ENCODE measurements at places on chromosomes 13 and 19.

DNA sequence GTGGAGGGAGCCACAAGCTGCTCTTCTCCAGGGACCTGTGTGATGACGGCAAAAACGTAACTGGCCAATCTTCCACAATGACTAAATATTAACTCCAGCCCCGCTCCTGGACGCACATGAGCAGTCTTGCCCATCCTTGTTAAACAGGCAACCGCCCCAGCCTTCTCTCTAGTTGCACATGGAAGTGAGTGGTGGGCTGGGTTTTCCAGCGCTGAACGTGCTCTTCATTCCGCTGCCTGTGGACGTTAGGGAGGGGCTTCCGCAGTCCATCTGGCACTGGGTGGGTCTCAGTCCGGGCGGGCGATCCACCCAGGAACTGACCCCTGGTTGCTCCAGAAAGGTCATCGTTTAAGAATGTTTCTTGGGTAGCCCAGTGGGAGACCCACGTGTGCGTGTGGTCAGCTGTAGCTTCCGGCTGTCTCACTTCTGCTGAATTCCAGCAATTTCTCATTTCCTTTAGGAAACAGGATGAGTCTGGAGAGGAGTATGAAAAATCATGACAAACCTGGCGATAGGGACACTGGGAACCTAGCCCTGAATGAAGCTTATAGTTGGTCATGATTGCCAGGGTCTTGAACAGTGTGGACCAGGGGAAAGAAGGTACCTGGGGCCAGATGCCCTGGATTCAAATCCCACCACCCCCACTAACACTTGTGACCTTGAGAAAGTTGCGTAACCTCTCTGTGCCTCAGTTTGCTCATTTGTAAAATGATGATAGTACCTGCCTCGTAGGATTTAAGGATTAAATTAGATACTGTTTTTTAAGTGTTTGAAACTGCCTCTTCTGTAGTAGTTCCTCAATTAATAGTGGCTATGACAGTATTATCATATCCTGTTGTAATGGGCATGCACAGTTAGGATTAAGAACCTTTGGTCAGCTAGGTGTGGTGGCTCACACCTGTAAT is 92.6 kb downstream of the SIPA1L3 start:
- DNase-seq: no peak

GRCh38 chr13:75165543-75166230 is 316.3 kb downstream of the TBC1D4 start:
- DNase-seq: no peak

DNA sequence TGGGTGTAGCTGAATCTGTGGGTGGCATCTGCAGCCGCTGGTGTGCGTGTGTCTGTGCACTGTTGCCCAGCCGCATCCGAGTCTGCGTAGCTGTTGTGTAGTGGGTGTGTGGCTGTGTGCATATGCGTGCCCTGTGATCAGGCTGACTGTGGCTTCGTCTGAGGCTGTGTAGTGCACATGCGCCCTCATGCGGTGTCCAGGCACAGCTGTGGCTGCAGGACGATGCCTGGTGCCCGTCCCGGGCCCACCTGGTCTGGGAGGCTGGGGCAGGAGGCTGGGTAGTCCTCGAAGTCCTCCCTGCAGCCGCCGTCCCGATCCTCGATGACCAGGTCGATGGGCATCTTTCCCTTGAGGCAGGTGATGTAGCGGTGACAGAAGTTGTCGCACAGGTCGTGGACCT is 4.9 kb downstream of the MEIS3 start:
- peak; percentile 21 for DNase-seq

GRCh38 chr19:16626796-16627192 is 1.2 kb downstream of the MED26 start:
- DNase-seq: no peak

- DNase-seq: no peak
Observed at GRCh38 chr19:16462757-16463250, 9.0 kb downstream of the EPS15L1 start.

DNA sequence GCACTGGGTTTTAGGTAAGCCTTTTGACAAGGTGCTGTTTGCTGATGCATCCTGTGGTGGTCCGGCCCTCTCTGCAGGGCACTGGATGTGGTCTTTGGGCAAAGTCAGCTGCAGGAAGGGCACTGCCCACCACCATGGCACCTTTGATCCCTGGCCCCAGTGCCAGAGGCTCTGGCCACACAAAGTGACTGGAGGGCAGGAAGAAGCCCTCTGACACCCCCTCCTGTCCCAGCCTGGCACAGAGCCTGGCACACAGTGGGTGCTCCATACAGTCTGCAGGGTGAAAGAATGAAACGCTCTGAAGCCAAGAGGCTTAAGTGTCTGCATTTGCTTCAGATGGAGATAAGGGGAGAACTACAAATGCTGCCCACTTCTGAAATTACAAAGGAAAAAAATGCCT is 47.6 kb upstream of the CNMD start:
- DNase-seq: peak; percentile 49

GRCh38 chr19:13104360-13104847 is 1.7 kb upstream of the LYL1 start:
- DNase-seq: no peak

DNA sequence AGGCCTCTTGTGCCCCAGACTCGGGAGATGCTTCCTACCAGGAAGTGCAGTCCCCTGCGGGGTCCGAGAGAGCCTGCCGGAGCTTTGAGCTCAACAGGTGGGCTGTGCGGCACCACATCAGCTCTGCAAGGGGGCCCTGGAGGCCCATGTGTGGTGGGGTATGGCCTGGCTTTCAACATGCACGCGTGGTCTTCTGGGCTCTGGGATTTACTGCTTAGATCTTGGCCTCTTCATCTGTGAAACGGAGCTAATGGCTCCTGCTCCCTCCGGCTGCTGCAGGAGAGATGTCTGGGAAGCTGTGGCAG is 18.0 kb downstream of the NDUFB7 start:
- no peak for DNase-seq

GRCh38 chr13:32587011-32587810 is 959 bp downstream of the PDS5B start:
- peak; percentile 46 for DNase-seq

GRCh38 chr19:15180451-15181390 is 20.1 kb downstream of the NOTCH3 start:
- DNase-seq: peak; percentile 75

DNA sequence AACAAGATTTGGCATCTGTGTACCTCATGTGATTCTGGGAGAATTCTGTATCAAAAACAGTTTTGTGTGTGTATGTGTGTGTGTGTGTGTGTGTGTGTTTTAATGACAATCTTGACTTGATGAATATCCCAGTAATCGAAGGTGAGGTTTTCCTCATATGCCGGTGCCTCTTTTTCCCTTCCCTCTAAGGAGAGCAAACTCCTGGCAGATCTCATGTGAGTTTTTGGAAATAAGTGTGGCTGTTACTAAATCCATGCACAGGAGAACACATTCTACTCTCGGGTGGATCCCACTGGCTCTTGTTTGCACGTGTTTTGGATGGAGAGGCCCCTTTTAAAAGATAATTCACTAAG is 29.0 kb upstream of the CEBPG start:
- DNase-seq: no peak

- DNase-seq: no peak
Observed at GRCh38 chr13:31351376-31351775, 151.6 kb downstream of the B3GLCT start.

DNA sequence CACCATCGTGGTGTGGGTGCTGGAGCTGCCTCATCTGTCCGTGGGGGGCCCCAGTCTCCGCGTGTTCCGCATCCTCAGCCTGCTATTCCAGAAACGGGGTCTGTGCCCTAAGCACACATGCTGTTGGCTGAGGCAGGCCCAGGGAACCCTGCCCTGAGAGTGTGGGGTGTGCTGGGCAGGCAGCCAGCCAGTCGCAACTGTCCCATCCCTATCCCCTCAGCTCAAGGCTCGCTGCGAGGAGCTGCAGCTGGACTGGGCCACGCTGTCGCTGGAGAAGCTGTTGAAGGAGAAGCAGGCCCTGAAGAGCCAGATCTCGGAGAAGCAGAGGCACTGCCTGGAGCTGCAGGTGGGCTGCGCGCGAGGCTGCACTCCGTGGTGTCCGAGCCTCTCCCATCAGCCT is 21.9 kb downstream of the PLEKHJ1 start:
- no peak for DNase-seq

DNA sequence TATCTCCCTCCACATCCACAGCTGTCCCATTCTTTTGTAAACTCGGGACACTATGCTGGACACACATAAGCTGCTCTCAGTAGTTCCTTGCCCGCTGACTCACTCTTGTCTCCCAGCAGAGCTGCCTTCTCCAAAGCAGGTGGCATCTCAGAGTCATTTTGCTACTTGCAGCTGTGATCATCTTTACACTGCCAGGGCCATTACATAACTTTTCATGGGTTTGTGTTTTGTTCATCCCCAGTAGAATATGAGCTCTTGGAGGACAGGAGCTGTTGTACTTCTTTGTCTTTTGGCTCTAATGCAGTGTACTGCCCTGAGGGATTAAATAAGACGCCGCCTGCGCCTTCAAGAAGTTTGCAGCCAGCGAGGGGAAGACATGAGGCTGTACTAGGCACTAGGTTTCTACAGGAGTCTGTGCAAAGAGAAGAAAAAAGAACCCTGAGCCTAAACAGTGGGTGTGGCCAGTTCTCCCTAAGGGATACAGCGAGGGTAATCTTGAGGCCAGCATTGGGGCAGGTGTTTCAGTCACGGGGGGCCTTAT is 40.8 kb upstream of the GPR183 start:
- DNase-seq: no peak

- DNase-seq: no peak
Observed at GRCh38 chr19:54136086-54136863, 1.3 kb upstream of the CNOT3 start.

GRCh38 chr19:39032063-39032918 is at the start of gene FBXO27:
Gene FBXO27 (minus strand): TSS chr19:39032549. CDS start chr19:39032227, 322 bp downstream.
- DNase-seq: peak; percentile 95

- DNase-seq: no peak
Observed at GRCh38 chr13:98143601-98144026, 720 bp downstream of the FARP1 start.

GRCh38 chr13:70694996-70695715 is 586.9 kb upstream of the KLHL1 start:
- DNase-seq: no peak

DNA sequence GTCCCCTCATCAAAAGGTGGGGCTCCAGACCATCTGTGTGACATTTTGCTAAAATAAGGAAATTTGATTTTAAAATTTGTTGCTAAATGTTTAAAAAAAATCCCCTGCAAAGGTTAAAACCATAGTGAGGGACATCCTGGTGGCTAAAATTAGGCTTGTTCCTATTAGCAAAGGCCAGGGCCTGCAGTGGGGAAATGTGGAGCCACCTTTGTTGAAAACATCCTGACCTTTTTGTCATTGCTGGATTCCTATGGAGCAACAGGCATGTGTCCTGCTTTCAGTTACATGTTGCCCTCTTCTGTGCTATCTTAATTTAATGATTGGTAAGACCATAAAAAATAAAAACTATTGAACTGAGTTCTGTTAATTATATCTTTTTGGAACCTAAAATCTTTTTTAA is 524.3 kb downstream of the KCTD12 start:
- no peak for DNase-seq

DNA sequence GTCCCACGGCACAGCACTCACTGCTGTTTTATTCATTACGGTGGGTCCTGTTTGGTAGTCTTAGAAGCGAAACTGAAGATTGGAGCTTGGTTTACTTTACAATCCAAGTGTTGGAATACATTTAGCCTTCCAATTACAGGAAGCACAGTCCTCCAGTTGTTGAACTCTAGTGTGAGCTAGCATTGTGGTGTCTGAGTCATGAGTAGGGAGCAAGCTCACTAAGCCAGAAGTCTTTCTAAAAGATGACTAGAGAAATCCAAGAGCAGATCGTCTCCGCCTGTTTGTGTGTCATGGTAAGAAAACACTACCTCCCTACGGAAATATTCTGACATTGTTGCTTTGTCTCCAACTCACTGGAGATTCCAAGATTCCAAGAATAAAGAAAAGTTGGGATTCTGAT is 10.1 kb upstream of the SHISA2 start:
- no peak for DNase-seq

DNA sequence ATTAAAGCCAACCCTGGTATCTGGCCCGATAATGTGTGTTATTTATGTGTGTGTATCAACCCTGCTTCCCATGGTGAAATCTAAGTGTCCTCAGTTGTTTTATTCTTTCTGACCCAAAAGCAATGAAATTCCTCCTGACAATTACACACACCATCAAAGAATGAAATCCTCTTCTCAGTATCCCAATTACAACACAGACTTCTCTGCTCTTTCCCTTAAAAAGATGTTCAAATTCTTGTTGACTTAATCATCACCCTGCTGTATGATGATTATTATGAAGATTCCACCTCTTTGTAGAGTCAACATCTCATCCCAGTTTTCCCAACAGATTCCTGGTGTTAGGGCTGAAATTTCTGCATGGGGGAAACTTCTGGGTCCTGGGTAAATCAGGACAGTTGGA is 8.9 kb upstream of the TRPC4 start:
- DNase-seq: no peak
